Omental fat pad (tissue), 4 donors: ENCODE measurements at places on chromosomes 16 and 17.

- no peak for DNase-seq
These were observed 827 bp downstream of the CDK10 start for GRCh38 chr16:89687092-89687940.

GRCh38 chr16:79411357-79411756 is 189.2 kb downstream of the MAF start:
- no peak for DNase-seq

DNA sequence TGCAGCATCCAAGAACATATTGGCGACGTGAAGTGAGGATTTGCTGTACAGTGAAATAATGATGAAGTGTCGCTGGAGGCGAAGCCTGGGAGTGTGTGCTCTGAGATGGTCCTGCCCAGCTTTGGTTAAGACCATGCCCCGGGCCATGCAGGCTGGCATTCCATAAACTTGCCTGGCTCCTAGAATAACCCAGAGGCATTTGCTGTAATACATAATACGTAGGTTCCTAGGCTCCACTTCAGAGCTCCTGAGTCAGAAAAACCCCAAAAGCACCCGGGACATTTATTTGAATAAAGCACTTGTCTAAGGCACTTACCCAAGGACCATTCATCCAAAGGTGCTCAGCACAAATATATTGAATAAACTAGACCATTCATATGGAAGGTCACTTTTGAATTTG is 279.3 kb downstream of the ABCC12 start:
- DNase-seq = no peak

- no peak for DNase-seq
These were observed 12.4 kb downstream of the METTL9 start for GRCh38 chr16:21611556-21612384.

DNA sequence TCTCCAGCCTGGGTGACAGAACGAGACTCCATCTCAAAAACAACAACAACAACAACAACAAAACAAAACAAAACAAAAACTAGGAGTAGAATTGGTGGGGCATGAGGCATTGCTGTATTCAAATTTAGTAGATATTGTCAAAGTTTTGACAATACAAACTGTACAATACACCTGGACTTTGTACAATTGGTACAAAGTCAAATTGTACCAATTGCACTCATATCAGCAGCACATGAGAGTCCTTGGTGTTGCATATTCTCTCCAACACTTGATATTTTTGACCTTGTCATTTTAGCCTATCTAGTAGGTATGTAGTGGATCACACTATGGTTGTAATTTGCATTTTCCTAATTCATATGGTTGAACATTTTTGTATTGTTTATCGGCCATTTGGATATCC is 14.3 kb upstream of the ATF7IP2 start:
- no peak for DNase-seq

DNA sequence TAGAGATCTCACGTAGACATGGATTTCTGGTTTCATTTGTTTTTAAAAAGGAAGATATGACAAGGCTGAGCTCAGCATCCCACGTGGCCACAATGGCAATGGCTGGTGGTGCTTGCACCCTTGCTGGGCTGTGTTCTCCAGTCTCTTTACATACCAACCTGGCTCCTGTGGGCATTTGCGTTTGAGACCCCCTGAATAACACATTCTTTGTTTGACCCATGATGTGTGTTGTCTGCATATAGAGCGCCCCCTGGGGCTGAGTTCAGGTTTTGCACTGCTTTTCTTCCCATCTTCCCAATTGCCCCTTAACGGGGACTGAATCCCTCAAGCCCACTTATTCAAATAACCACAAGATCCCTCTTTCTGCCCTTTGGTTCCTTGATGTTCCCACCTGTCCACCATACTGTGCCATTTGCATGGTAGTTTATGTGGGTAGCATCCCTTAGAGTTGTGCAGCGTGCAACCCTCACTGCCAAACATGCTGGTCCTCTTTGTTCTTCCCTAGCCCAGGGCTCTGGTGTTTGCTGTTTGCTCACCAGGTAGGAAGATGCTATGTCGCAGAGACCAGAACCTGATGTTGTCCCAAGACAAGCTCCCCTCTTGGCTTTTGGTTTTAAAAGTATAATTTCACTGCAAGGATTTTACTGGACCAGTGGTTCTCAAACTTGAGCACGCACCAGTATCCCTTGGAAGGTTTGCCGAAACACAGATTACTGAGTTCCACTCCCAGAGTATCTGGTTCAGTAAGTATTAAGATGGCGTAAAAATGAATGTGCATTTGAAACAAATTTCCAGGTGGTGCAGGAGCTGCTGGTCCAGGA is 38.5 kb upstream of the NKD1 start:
- DNase-seq = no peak

DNA sequence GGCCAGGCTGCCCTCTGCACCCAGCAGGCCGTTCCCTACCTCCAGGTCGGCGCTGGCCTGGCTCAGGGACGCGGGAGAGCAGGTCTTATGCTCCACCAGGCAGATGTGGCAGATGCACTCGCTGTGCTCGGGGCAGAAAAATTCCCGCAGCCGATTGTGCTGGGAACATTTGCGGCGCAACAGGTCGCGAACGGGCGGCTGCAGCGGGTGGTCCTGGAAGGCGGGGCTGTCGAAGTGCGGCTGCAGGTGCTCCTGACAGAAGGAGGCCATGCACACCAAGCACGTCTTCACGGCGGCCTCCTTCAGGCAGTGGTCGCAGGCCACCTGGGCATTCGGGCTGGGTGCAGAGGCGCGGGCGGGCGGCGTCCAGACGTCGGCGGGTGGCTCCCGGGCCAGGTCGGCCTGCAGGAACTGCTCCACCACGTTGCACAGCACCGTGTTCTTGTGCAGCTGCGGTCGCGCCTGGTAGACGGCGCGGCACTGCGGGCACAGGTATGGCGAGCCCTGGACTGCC is 439 bp downstream of the TRIM25 start:
- DNase-seq = no peak

- no peak for DNase-seq
These were observed 376.3 kb downstream of the CNTNAP4 start for GRCh38 chr16:76653390-76654026.

GRCh38 chr16:53773150-53773846 is 69.3 kb downstream of the FTO start:
- DNase-seq = no peak
